Stimulated activated CD8-positive, alpha-beta memory T cell treated with anti-CD3 and anti-CD28 coated beads, Interleukin-7, amount 100 ng/mL, for 4 hours (primary cell): ENCODE measurements at places on chromosomes 6 and 20.

DNA sequence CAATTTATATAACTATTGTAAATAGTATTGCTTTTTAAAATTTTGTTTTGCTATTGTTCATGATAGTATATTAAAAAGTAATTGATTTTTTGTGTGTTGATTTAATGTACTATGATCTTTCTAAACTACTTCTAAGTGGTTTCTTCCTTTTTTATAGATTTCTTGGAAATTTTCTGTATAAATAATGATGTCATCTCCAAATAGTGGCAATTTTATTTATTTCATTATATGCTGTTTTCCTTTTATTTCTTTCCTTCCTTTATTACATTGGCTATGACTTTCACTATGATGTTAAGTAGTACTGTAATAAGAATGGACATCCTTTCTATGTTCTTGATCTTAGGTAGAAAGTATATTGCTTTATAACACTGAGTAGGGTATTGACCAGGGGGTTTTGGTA is 451.5 kb upstream of the SPTLC3 start:
- DNase-seq = no peak

DNA sequence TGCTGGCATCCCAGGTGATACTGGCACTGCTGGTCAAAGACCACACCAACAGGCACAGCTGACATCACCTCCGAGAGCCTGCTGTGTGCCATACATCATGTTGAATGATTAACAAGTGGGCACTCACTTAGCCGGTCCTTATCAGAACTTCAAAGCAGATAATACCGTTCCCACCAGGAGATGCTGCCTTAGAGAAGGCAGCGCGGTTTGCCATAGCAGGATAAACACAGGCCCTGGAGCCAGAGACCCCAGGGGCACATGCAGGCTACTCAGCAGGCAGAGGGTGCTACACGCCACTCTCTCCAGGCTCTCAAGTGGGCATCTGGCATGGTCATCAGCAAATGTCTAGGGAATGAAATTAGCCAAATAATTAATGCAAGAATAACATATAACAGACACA is 86.5 kb upstream of the CST7 start:
- DNase-seq = no peak

DNA sequence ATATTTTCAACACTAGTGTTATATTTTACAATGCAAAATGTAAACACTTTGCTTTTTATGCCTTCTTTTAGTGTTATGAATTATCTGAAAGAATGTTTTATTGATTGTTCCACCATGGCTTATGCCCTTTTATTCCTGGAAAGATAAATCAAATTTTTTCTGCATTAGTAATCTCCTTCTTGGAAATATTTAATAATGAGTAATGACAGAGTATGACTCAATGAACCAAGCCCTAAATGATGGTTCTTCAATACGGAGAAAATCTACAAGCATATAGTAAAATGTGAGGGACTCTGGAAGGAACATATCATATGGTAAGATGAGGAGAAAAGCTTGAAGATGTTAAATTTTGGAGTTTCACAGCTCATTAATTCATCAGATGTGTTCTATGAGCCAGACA is 929.6 kb downstream of the C6orf118 start:
- DNase-seq = no peak

DNA sequence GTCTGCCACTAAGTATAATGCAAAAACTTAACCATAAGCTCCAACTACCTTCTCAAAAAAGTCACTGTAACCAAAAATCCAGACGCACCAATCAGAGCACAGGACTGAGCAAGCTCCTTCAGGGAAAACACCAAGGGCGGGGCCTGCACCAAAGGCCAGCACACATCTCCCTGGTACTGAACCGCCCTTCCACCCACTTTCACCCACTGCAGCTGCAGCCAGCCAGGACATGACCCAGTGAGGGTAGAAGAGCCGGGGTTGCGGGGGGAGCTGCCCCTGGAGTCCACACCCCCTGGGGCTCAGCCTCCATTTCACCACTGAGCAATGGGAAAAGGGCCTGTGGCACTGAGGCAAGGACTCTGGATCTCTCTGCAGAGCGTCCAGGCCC is 54.3 kb downstream of the TAF4 start:
- DNase-seq = no peak

GRCh38 chr20:49808753-49809152 is 3.9 kb upstream of the SLC9A8 start:
- no peak for DNase-seq

- DNase-seq = no peak
Observed at GRCh38 chr6:105501826-105502344, 99.0 kb upstream of the PREP start.

DNA sequence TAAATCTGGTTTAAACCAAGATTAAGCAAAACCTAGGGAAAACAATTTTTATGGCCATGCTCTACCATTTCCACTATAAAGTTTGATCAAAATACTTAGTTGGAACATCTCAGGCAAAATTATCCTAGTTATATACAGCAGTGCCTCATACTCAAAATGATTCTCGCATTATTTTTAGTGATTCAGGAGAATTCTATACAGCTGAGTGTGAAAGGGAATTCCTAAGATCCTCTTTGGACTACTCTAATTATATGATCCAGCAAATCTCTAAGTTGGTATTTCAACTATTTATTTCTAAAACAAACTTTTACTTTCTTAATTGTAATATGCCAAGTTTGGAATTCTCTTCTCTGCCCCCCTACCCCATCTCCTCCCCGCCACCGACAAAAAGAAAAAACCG is 8.6 kb downstream of the DTNBP1 start:
- no peak for DNase-seq

DNA sequence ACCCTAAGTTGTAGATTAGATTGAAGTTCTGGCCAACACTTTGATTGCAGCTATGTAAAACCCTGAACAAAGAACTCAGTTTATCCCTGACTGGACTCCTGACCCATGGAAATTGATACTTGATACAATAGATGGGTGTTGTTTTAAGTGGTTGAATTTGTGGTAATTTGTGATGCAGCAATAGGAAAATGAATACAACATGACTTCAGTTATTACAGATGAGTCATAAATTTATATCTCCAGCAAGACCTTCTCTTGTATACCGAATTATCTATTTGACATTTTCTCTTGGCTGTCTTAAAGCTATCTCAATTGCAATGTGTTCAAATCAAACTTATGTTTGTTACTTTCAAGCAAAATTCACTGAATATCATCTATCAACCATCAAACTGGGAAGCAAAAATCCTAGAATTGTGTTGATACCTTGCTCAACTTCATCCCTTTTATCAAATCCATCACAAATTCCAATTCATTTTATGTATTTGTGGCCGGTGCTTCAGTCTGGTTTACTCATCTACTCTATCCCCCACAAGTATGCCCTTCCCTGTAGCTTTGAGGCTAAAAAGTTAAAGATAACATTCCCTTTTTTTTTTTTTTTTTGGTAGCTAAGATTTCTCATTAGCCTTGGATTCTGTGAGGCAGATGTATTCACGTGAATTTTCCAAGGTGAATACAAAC is 129.4 kb upstream of the CENPW start:
- no peak for DNase-seq

DNA sequence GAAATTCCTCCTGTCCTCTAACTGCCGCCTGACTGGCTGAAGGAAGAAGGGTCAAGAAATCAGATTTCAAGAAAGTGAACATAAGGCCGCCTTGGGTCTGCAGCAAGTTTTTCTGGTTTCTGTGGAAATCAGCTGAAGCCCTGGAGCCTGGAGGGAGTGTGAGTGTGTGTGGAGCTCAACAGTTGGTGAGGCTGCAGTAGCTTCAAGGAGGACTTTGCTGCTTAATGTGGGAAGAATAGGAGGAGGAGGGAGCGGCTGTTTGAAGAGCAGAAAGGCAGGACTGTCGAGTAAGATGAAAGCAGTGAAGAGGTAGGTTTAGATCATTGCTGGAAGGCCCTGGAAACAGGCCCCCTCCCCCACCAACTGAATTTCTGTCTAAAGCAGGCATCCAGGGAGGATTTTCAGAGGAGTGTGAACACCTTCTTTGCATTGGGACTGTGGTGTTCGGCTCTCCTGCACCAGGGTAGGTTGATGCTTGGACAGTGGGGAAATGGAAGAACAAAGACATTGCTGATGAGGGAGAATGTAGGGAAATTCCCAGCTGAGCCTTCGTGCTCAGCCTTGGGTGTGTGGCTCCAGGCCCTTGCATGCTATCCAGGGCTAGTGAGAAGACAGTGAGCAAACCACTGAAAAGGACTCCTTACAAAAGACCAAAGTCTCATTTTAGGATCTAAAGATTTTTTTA is 79.5 kb upstream of the VSTM2L start:
- no peak for DNase-seq

- DNase-seq = no peak
Observed at GRCh38 chr20:39705032-39705431, 742.9 kb downstream of the DHX35 start.

- no peak for DNase-seq
Observed at GRCh38 chr6:26103141-26103769, 16.0 kb downstream of the HFE start.

- no peak for DNase-seq
Observed at GRCh38 chr6:56582236-56582635, 60.5 kb downstream of the DST start.

GRCh38 chr6:91167846-91168245 is 581.0 kb upstream of the MAP3K7 start:
- no peak for DNase-seq

DNA sequence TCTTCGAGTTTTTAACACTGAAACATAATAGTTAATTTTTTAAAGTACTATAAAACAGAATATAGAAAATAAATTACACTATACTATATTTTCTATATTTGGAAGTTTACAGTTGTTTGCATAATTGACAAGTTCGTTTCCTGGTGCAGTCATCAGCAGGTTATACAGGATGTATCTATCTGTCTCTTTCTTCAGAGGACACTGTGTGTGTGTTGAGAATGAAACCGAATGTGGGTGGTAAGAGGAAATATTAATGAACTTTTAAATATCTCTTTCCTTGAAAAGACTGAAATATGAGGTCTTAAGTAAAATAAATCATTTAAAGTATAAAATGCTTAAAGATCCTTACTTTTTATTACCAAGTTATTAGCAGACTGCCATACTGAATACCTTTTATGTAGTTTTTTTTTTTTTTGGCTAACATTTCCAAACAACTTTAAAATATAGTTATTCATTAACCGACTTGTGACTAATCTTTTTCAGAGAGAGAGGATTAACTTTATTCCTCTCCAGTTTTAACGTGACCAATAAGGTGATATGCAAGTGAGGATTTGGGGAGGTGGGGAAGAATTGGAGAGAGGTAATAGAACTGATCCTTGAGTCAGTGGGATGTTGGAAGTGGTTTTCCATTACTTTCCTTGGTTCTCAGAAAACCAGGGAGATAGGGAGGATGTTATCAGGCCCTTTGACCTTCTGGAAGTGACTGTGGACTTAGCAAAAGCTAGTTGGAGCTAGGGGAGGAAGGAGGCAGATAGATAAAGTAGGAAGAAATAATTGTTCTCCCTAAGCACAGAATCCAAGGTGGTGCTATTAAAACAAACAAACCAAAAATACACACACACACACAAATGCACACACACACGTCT is 380.0 kb upstream of the FLRT3 start:
- DNase-seq = no peak

- no peak for DNase-seq
Observed at GRCh38 chr6:127998985-127999384, 98.1 kb upstream of the THEMIS start.

GRCh38 chr6:106508277-106508676 is 121.0 kb downstream of the RTN4IP1 start:
- DNase-seq = no peak

- no peak for DNase-seq
Observed at GRCh38 chr6:52547647-52548352, 29.1 kb downstream of the TRAM2 start.

- DNase-seq = no peak
Observed at GRCh38 chr20:5656126-5656525, 94.1 kb upstream of the SHLD1 start.

DNA sequence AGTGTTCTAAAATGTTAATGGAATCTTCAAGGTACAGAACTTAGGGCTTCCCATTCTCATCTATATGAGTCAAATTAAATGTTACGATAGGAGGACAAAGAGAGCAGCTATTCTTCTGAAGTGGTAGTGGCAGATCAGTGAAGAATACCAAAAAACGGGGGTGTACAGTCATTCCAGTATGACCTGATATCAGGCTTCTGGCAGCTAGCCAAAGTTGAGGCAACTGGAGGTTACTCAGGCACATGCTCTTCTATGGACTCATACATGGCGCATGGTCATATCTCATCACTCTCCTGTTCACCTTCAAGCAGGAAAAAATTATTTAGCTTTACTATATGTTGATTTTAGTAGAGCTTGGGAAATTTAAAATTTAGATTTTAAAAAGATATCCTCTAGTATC is 1608.8 kb downstream of the GRIK2 start:
- DNase-seq = no peak

- no peak for DNase-seq
Observed at GRCh38 chr6:37277001-37277409, 19.1 kb upstream of the TMEM217 start.

DNA sequence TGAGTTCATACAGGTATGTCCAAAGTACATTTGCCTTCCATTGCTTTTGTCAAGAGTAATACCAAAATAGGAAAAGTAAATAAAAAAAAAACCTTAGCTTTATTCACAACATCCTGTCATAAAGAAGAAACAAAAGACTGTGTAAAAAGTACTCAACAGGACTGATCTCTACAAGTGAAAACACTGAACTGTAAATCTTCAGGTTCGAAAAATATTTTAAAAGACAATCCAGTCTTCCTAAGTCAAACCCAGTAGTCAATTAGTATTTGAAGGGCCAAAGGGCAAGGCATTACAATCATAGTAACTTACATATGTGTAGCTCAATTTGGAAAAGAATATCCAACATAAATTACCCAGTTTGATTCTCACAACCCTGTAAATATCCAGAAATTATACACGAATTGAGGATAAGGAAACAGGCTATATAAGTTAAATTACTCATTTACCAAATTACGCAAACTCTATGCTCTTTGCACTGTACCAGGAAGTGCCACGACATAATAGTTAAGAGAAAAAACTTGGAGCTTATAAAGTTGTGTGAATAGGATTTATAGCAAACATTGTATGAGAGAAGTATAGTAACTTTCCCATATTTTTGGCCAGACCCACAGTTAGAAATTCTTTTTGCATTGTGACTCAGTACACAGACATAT is 21.2 kb downstream of the PTPRK start:
- no peak for DNase-seq

DNA sequence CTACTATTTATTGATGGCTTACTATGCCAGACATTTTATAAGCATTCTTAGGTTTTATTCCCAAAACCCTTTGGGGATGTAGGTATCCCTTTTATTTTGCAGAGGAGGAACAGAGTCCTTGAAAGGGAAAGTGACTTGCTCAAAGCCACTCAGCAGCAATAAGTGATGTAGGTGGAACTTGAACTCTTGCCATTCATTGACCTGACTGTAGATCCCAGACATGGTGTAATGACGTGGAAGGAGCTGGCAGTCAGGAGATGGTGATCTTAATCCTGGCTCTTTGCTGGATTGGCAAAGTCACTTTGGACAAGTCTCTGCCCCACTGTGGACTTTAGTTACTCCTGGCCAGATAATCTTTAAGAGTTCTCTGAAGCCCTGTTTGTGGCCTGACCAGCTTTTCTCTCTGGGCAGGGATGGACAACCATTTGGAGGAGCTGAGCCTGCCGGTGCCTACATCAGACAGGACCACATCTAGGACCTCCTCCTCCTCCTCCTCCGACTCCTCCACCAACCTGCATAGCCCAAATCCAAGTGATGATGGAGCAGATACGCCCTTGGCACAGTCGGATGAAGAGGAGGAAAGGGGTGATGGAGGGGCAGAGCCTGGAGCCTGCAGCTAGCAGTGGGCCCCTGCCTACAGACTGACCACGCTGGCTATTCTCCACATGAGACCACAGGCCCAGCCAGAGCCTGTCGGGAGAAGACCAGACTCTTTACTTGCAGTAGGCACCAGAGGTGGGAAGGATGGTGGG is 1.6 kb downstream of the DBNDD2 start:
- DNase-seq = no peak
